ENCODE measurements at places on chromosomes 2 and 18. TPM values are rescaled to one million over a fixed set of nuclear protein-coding genes. Genes with fewer than 3 reads are reported as not detected.

The PPP4R1 gene
- total RNA-seq, result 85.5 TPM

The RGPD4 gene
- total RNA-seq, result not detected

The KLHL30 gene
- not detected for total RNA-seq

The CREG2 gene
- total RNA-seq, result under 0.01 TPM

The TFPI gene
- 31.5 TPM for total RNA-seq

The TUBB8B gene
- total RNA-seq, result not detected

The KIF5C gene
- 0.13 TPM for total RNA-seq

The GNLY gene
- total RNA-seq, result not detected

DNA sequence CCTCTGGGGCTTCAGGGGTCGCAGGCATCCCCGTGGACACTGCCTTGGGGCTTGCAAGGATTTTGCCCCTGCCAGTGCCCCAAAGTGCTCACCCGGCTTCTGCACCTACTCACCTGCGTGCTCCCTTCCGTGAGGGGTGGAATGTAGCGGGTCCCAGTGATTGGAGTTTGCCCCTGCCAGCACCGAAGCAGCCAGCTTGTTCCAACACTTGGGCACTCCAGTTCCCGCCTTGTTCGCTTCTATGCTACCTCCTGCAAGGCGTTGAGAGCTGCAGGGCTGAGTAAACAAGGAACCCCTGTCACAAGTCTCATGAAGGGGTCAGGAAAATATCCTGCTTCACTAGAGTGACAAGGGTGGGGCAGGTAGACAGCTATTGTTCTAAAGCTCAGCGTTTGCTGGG, 631.5 kb downstream of the EPHA4 start:
- no peaks in the 10 kb centered on the region for H3K36me3 ChIP-seq
- H3K27ac ChIP-seq, result no peak overlapping the region
- no peak for DNase-seq
- 0 out of 2 replicates have a peak, but pooled peaks cover 7% of the 10 kb centered on the region for H3K27me3 ChIP-seq
- no peak overlapping the region for H3K4me3 ChIP-seq

DNA sequence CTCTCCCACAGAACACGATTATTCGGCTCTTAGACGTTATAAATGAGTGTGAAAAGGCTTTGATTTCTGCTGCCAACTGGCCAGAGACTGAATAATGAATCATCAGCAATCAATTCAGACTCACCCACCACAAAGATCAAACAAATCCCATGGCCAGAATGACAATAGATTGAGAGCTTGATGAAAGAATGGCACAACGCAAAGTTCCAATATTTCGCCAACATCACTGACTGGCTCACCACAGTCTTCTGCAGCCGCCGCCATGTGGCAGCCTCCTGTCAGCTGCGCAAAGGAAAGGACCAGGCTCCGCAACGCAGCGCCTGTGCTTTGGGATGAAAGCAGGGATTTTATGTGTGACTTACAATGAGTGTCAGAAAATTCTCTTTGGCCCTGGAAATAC, 104.4 kb upstream of the SOX11 start:
- H3K27me3 ChIP-seq, result no peaks in the 10 kb centered on the region
- H3K27ac ChIP-seq, result no peak overlapping the region
- DNase-seq, result no peak
- no peaks in the 10 kb centered on the region for H3K4me1 ChIP-seq
- H3K4me3 ChIP-seq, result no peak overlapping the region

DNA sequence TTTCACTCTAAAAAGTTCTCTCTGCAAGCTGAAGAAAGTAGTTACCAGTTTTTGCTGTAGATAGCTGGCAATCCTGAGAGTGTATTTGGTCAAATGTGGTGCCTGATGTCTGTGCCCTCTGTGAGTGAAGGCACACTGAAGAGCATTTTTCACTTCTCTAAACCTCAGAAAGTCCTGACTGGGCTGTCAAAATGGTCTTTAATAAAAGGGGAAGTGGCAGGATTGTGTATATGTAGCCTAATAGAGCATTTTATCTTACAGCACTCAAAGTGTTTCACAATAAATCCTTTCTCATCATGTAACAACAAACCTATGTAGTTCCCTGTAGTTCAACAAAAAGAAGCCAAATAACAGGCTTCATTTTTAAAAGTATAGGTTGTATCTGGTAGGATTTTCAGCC, 1552.3 kb upstream of the SLC39A10 start:
- H3K4me3 ChIP-seq, result no peak overlapping the region
- H3K27me3 ChIP-seq, result no peaks in the 10 kb centered on the region
- no peak for DNase-seq
- no peaks in the 10 kb centered on the region for H3K36me3 ChIP-seq
- no peak overlapping the region for H3K27ac ChIP-seq

- peaks cover 20% of the 10 kb centered on the region for H3K36me3 ChIP-seq
- H3K4me1 ChIP-seq, result peaks cover 13% of the 10 kb centered on the region
- DNase-seq, result no peak
- H3K27ac ChIP-seq, result no peak overlapping the region
- no peaks in the 10 kb centered on the region for H3K27me3 ChIP-seq
Measured at GRCh38 chr2:221568299-221568698, 3.8 kb downstream of the EPHA4 start.

GRCh38 chr2:62568983-62569837, 63.2 kb upstream of the TMEM17 start:
- H3K4me1 ChIP-seq, result peaks cover 6% of the 10 kb centered on the region
- no peak for DNase-seq
- H3K27ac ChIP-seq, result no peak overlapping the region
- H3K27me3 ChIP-seq, result no peaks in the 10 kb centered on the region
- H3K4me3 ChIP-seq, result no peak overlapping the region
- H3K36me3 ChIP-seq, result no peaks in the 10 kb centered on the region

GRCh38 chr2:192438239-192438638, 243.5 kb upstream of the TMEFF2 start:
- no peak for DNase-seq
- H3K4me3 ChIP-seq, result no peak overlapping the region
- H3K27ac ChIP-seq, result no peak overlapping the region
- no peaks in the 10 kb centered on the region for H3K27me3 ChIP-seq
- H3K36me3 ChIP-seq, result no peaks in the 10 kb centered on the region

DNA sequence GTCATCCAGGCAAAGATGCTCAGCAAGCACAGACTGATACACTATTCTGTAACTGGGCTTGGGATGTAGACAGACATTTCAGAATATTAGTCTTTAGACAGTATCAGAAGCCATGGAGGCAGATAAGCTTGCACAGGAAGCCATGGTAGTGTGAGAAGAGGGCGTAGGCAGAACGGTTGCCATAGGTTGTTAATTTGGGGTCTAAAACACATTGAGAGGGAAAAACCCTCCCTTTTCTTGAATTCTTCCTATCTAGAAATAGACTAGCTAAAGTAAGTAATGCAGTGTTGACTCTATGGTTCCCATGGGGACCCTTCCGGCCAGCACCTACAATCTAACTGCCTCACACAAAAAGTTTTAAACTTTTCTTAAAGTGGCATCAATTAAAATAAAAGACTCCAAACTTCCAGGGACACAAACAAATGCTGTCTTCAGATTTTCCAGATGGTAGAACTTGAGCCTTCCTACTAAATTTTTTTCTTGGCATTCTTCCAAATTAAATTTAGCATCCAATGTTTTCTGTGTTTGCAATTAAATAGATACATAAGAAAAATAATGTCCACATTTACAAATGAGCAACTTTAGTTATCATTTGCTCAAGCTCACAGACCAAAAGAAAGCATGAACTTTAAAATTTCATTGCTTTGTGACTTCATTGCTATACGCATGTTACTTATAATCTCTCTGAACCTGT, 1.9 kb downstream of the PRKRA start:
- DNase-seq, result no peak
- peaks cover 7% of the 10 kb centered on the region for H3K4me1 ChIP-seq
- peak overlapping the region; percentile 89 for H3K4me3 ChIP-seq
- H3K36me3 ChIP-seq, result peaks cover 32% of the 10 kb centered on the region
- H3K27ac ChIP-seq, result no peak overlapping the region

- peak overlapping the region; percentile 81 for H3K4me3 ChIP-seq
- no peak overlapping the region for H3K27ac ChIP-seq
- no peaks in the 10 kb centered on the region for H3K4me1 ChIP-seq
- H3K27me3 ChIP-seq, result no peaks in the 10 kb centered on the region
- no peaks in the 10 kb centered on the region for H3K36me3 ChIP-seq
Measured at GRCh38 chr2:23387221-23387550, 2.2 kb downstream of the KLHL29 start.

DNA sequence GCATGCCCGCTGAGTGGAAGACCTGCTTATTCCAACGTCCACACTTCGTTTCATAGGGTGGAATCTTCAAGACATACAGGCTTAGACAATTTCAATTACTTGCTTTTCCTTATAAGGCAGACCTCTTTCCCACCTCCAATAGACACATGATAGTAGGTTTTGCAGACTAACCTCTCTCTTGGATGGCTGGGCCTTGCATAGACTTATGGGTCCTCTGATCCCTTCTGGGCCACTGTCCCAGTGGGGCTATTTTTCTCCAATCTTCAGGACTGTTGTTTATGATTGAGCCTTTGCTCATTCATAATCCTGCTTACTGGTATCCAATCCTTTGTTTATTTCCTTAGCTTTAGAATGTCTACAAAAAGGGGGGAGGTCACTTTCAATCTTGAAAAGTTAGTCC, 138.9 kb downstream of the FAM210A start:
- no peak overlapping the region for H3K4me3 ChIP-seq
- H3K27ac ChIP-seq, result no peak overlapping the region
- DNase-seq, result no peak
- H3K27me3 ChIP-seq, result peaks cover 9% of the 10 kb centered on the region
- H3K4me1 ChIP-seq, result no peaks in the 10 kb centered on the region

GRCh38 chr2:99827296-99827999, 314.9 kb downstream of the AFF3 start:
- 0 out of 2 replicates have a peak, but pooled peaks cover under 1% of the 10 kb centered on the region for H3K27me3 ChIP-seq
- no peak for DNase-seq
- H3K27ac ChIP-seq, result no peak overlapping the region
- H3K36me3 ChIP-seq, result no peaks in the 10 kb centered on the region
- H3K4me3 ChIP-seq, result no peak overlapping the region
- H3K4me1 ChIP-seq, result no peaks in the 10 kb centered on the region

- H3K36me3 ChIP-seq, result no peaks in the 10 kb centered on the region
- no peak overlapping the region for H3K27ac ChIP-seq
- no peak overlapping the region for H3K4me3 ChIP-seq
- H3K4me1 ChIP-seq, result no peaks in the 10 kb centered on the region
- no peaks in the 10 kb centered on the region for H3K27me3 ChIP-seq
Measured at GRCh38 chr18:65021021-65021420, 729.8 kb upstream of the CDH7 start.

- H3K27me3 ChIP-seq, result no peaks in the 10 kb centered on the region
- no peaks in the 10 kb centered on the region for H3K36me3 ChIP-seq
- no peak for DNase-seq
- no peak overlapping the region for H3K4me3 ChIP-seq
Measured at GRCh38 chr2:146916914-146917313, 927.9 kb upstream of the ACVR2A start.

DNA sequence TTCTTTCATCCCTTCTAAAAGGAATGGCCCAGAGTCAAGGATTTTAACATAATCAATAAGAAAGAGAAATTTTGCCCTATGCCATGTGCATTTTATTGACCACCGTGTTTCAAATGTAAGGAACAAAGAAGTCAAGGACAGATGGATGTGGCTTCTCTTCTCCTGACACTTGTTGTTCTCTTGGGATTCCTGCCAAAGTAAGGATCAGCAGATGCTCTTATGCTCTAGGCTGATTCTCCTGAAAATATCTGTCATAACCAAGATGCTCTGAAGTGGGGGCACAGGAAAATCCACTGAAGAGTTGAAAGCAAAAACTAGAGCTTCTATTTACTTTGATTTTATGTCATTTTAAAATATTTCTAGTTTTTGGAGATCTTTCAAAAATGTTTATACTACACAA, 72.9 kb upstream of the SYT4 start:
- H3K36me3 ChIP-seq, result no peaks in the 10 kb centered on the region
- no peaks in the 10 kb centered on the region for H3K27me3 ChIP-seq
- no peak overlapping the region for H3K27ac ChIP-seq
- DNase-seq, result no peak

DNA sequence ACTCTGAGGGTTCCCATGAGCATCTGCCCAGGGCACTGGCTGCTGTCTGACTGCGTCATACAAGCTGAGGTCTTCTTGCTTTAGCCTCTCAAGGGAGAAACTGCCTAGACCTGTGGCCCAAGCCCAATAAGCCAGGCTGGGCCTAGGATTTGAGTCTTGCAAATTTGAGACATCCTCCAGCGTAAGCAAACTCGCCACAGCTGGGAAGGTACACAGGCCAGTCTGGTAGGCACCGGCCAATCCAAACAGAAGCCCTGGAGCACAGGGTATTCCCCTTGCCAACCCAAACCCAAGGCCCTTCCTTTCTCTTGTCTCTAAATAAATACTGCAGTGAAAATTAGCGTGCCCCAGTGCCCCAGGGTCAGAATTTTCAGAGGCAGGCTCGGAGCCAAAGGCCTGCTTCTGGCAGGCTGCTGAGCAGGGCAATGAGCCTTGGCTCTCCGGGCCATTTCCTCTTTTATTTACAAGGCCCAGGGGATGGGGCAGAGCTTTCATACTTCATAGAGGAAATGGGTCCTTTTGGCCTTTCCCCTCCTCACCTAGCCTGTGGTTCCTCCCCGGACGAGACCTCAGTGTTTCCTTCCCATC, 33.3 kb downstream of the POLR1A start:
- no peak for DNase-seq
- no peak overlapping the region for H3K4me3 ChIP-seq
- no peak overlapping the region for H3K27ac ChIP-seq
- no peaks in the 10 kb centered on the region for H3K27me3 ChIP-seq
- peaks cover 18% of the 10 kb centered on the region for H3K4me1 ChIP-seq

GRCh38 chr18:24987303-24988252, 364.4 kb downstream of the ZNF521 start:
- peak overlapping the region; percentile 19 for H3K27ac ChIP-seq
- peak overlapping the region; percentile 36 for H3K4me3 ChIP-seq

- peak; percentile 94 for DNase-seq
- H3K36me3 ChIP-seq, result no peaks in the 10 kb centered on the region
- peak overlapping the region; percentile 52 for H3K4me3 ChIP-seq
- H3K4me1 ChIP-seq, result peaks cover 45% of the 10 kb centered on the region
- H3K27ac ChIP-seq, result peak overlapping the region; percentile 93
- H3K27me3 ChIP-seq, result no peaks in the 10 kb centered on the region
Measured at GRCh38 chr2:69770193-69770702, 28.3 kb downstream of the ANXA4 start.

DNA sequence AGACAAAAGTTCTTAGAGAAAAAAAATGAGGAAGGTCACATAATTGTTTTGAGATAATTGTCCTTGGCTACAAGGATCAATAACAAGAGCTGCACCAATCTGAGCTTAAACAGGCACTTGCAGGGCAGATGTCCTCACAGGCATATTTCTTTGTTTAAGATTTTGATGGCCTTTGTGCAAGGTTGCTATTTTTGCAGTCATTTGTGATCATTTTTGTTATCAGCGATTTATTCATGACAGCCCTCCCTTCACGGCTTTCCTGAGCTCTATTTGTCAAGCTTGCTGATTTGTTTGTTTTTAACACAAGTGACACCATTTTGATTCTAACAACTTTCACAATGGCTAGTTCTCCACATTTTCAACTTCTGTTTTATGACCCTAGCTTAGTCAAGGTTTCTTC, 418.6 kb upstream of the REG3G start:
- no peak for DNase-seq
- H3K27me3 ChIP-seq, result no peaks in the 10 kb centered on the region
- H3K36me3 ChIP-seq, result no peaks in the 10 kb centered on the region
- H3K4me1 ChIP-seq, result no peaks in the 10 kb centered on the region

Measured in GM23248 (cell line).